ENCODE measurements at places on chromosomes 2 and 18.

DNA sequence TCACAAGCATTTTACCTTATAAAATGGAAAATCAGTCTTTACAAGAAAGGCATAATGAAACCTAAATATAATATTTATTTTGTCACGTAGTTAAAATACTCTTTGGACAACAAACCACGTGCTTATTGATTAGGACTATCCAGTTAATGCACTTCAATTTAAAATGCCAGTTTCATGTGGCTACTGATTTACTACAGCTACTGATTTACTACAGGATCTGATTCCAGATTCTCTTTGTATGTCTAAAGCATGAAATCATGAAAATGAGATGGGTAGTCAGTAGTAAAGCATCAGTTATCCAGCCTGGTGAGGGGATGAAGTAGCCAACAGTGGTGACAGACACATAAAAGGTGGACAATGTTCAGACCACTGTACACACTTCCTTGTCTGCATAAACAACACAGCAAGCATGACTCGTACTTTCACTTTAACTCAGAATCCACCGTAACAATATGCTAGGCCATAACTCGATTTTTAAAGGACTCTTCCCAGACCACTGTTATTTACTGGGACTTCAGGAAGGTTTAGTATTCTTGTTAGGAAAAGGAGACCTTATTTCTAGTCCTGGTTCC lies 24.9 kb downstream of the ACAA2 start:
- no peak for DNase-seq

DNA sequence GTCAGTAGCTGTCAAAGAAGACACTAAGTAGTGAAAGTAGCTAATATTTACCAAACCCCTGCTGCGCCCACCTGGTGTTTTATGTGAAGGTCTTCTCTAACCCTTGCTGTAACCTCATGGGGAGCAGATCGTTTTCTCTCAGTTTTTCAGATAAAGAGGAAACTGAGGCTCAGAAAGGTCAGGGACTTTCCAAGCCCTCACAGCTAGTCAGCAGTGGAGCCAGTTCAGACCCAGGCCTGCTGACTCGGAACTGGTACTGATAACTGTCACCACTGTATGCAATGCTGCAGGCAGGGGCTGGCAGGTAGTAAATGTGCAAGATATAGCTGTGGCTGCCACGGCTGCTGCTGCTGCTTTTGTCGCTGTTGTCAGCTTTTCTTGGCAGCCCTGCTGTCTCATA lies 69.1 kb downstream of the LRRFIP1 start:
- DNase-seq = no peak

DNA sequence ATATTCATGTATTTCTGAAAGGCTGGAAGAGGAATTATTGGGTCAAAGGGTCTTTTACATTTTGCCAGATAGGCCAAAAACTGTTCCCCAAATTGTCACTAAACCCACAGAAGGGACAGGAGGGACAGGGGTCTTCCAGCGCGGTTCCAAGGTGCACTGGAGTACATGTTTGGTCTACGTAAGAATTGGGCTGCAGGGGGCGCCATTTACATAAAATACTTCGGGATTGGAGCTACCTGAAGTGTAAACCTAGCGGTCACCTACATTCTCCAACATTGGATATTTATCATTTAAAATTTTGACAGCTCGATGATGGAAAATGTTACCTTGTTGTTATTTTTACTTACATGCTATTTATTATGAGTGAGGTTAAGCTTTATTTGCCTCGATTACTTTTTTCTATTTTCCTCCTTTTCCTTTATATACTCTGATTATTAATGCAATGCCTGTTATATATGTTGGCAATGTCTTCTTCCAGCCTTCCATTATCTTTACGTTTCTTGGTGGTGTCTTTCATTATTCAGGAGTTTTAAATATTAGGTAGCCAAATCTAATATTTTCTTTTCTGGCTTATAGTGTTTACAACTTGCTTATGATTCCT lies 43.0 kb upstream of the RAB6C start:
- no peak for DNase-seq

DNA sequence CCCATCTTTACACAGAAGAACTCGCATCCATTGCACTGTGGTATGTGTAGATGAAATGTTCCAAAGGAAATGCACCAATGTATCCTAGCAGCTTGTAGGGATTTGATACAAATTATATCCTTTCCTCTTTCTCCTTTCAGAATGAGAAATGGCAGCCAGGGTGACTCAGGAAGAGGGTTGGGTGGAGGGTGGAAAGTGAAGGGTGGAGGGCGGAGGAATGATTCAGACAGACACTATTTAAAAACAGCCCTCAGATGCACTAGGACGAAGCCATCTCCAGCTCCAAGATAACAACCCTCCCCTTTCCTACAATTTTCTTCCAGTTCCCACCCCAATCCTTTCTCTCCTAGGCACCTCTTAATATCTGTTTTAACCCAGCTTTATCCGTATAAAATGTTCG lies 96.2 kb upstream of the STK39 start:
- no peak for DNase-seq

GRCh38 chr2:38298539-38298938 lies 78.5 kb downstream of the ATL2 start:
- no peak for DNase-seq

DNA sequence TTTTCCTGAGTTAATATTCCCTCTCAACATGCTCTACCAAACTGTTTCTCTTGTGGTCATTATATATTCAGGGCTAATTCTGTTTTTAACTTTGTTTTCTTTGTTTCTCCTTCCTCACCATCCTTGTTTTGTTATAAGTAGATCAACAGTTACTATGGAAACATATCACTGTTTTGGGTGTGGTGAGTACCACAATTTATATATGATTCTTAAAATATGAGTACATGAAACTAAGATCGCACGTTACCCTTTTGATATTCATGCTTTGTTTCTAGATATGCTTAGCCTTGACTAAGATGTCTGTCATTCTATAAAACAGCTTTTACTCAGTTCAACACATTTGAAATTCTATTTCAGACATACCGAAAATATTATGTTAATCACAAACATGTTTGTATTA lies 232.3 kb upstream of the ITGA4 start:
- DNase-seq = no peak

GRCh38 chr2:159454185-159454584 lies 162.2 kb downstream of the BAZ2B start:
- no peak for DNase-seq

GRCh38 chr2:69777786-69778105 lies 35.8 kb downstream of the ANXA4 start:
- DNase-seq = no peak

DNA sequence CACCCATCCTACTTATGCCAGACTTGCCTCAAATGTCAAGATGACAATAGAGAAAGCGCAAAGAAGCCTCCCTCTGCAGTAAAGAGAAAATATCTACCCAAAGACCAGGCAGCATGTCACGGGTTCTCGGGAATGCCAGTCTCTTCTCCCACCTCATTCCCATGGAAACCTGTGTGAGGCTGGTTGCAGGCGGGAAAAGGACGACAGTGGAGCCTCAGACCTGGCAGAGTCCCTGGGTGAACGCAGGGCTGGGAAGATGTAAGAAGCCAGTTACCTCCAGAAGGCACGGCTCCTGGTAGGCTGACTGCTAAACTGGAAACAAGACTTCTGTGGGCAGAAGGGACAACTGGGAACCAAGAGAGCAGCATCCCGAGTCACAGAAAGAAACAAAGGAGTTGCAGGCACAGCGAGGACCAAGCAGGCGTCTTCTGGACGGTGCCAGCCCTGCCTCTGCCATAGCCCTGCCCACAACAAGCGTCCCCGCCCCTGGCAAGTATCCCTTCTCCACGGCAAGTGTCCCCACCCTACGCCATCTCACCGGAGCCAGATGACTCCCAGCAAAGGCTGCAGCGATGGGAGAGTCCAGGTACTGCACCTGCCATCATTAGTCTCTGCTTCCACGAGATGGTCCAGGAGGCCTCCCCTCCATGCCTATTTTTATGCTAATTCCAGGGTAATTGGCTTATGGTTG lies 440.8 kb upstream of the MYT1L start:
- no peak for DNase-seq

DNA sequence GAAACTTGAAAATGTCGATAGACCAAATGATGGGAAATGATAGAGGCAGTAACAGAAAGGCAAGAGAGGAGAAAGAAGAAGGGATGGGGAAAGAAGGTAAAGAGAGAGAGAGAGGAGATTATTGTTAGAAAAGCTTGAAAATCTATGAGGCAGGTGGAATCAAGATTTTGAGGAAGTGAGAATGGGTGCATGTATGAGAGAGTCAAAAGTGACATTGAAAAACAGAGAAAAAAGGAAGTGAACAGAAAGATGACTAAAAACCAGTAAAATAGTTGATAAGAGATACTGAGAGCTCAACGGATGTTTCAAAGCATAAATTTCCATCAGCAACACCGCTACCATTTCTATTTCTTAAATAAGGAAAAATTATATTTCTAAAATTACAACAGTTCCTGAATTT lies 327.4 kb upstream of the CWC22 start:
- DNase-seq = no peak

DNA sequence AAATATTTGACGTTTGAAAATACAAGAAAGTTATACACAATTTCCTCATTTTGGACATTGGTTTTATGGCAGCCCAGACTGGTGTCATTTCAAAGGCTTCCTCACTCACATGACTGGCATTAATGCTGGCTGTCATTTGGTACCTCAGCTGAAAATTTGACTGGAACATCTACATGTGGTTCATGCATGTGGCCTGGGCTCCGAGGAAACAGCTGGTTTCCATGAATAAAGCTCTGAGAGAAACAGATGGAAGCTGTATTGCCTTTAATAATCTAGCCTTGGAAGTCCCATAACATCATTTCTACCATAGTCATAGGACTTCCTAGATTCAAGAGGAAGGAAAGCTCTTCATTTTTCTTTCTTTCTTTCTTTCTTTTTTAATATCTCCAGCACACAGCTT lies 42.9 kb upstream of the RIT2 start:
- DNase-seq = no peak

DNA sequence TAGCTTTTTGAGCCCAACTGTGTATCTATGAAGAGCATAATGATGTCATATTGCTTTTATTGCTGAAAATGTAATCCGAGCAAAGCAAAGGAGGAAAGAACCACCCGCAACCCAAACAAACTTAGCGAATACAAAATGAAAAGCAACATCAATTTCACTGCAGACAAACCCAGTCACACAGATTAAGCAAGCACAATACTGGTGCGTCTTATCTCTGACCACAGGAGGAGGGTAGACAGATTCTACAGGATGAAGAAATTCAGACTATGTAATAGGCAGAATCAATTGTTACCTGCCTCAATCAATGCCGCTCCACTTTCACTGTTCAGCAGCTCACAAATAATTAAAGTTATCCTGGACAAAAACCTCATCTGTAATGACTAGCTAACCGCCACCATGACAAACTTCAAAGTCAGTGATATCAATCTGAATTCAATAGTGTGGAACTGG lies 115.5 kb upstream of the SP3 start:
- no peak for DNase-seq

DNA sequence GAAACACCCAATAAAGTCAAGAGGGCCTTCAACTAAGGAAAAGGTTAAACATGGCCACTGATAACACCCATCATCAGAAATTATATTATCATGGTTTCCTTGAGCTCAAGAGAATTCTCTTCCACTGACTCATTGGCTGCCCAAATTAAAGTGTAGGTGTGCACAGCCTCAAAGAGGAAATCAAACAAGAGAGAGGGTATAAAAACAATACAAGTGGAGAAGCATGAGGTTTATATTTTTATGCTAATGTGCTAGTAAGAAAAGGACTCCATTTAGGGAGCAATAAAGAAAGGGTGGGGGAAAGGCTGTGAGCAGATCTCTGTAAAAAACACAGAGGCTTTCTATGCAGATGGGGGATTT lies 168.8 kb upstream of the VRK2 start:
- DNase-seq = no peak

- DNase-seq = no peak
These were observed 2.8 kb downstream of the SNORC start for GRCh38 chr2:232872826-232873225.

GRCh38 chr2:223488814-223489213 lies 113.3 kb downstream of the SCG2 start:
- no peak for DNase-seq

DNA sequence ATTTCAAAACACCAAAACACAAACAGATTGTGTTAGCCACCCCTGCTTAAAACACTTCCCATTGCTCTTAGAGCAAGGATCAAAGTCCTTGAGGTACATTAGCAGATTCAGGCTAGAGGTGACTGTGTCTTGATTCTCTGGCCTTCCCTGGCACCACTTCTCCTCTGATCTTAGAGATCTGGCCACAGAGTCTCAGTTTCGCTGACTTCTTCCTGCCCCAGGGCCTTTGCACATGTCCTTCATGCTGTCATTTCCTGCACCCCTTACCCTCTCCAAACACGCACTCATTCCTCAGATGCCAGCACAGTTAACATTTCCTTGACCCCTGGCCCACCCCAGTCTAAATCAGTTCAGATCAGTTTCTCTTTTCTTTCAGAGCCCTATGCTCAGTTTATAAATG lies 16.9 kb downstream of the CXCR4 start:
- no peak for DNase-seq

DNA sequence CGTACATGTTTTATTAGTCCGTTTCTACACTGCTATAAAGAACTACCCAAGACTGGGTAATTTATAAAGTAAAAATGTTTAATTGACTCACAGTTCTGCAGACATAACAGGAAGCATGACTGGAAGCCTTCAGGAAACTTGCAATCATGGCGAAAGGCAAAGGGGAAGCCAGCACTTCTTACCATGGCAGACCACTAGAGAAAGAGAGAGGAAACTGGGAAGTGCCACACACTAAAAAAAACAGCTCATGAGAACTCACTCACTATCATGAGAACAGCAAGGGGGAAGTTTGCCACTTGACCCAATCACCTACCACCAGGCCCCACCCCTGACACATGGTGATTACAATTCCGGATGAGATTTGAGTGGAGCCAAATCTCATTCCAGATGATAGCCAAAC lies 466.2 kb downstream of the IRS1 start:
- DNase-seq = no peak

- DNase-seq = no peak
These were observed 17.2 kb downstream of the SNORC start for GRCh38 chr2:232887171-232887850.

DNA sequence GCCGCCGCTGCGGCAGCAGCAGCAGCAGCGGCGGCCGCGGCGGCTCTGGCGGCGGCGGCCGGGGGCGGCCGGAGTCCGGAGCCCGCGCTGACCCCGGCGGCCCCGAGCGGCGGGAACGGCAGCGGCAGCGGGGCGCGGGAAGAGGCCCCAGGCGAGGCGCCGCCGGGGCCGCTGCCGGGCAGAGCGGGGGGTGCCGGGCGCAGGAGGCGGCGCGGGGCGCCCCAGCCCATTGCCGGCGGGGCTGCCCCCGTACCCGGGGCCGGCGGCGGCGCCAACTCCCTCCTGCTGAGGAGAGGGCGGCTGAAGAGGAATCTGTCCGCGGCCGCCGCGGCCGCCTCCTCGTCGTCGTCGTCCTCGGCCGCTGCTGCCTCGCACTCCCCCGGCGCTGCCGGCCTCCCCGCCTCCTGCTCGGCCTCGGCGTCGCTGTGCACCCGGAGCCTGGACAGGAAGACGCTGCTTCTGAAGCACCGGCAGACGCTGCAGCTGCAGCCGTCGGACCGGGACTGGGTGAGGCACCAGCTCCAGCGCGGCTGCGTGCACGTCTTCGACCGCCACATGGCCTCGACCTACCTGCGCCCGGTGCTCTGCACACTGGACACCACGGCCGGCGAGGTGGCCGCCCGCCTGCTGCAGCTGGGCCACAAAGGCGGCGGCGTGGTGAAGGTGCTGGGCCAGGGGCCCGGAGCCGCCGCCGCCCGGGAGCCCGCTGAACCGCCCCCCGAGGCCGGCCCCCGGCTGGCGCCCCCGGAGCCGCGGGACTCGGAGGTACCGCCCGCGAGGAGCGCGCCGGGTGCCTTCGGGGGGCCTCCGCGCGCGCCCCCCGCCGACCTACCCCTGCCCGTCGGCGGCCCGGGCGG lies 646 bp downstream of the PHLPP1 start:
- DNase-seq = peak; percentile 31

- no peak for DNase-seq
These were observed 9.9 kb upstream of the ABHD3 start for GRCh38 chr18:21714474-21714873.

All from stimulated activated CD8-positive, alpha-beta memory T cell treated with anti-CD3 and anti-CD28 coated beads, Interleukin-12 subunit alpha, Interleukin-12 subunit beta, amount 100 ng/mL, for 1 hour (primary cell).